ENCODE measurements at places on chromosomes 6 and 20.

DNA sequence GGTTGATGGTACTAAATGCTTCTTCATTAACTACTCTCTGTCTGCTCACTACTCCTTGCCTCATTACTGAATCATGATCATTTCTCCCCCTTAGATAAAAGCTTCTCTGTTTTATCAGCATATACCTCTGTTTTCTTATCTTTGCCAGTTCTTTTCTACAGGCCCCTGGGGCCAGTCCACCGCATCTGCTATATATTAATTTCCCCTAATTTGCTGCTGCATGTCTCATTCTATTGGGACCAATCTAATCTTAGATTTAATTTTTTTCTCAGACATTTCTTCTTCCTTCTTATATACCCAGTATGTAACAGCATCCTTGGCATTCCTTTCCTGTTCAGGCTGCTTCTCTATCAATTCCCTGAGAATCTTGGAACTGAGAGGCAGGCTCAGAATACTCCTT lies 51.2 kb downstream of the GRIK2 start:
- DNase-seq, result no peak

GRCh38 chr6:135030532-135031178 lies 24.0 kb downstream of the HBS1L start:
- DNase-seq, result no peak

DNA sequence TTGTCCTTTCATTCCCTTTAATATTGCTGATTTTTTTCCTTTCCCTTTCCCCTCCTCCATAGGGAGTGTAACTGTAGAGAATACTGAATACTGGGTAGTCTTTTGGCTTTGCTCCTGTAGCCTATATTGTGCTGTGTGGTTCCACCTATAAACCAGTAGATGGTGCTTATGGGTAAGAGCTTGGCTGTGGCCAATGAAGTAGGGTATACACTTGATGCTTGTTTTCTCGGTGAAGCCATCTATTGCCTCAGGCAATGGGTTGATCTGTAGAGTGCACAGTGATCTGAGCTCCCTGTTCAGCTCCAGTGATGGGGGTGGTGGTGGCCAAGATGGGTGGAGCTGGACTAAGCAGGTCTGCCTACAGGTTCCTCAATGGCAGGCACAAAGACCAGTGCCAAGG lies 203.3 kb upstream of the IMPG1 start:
- no peak for DNase-seq

- DNase-seq, result no peak
Measured at GRCh38 chr6:35016502-35017321, 124.4 kb downstream of the TCP11 start.

DNA sequence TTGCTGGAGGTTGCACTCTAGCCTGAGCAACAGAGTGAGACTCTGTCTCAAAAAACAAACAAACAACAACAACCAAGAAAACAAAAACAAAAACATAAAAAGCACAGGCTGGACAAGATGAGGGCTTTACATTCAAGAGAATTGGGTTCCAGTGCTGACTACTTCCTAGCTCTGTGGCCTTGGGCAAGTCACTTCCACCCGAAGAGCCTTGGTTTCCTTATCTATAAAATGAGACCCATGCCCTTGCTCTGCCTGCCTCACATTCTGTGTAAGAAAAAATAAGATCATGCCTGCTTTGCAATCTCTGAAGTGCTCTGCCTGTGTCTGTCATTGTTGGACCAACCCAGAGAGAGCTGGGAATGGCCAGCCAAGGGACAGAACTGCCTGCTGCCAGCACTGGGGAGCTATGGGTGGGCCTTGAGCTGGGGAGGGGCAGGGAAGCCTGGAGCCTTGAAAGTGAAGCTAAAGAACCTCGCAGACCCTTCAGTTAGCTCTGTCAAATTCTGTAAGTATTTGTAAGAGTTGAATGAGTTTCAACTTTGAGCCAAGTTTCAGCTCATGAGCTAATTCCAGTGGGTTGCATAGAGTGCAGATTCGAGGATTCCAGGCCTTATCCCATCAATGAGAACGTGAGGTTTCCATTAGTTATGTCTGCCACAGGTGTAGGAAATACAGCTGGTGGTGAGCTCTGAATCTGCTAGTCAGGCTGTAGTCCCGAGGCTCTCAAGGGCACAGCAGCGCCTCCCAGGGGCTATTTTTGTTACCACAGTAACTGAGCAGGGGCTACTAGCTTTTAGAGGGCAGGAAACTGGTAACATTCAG lies 93.2 kb downstream of the DLGAP4 start:
- DNase-seq, result no peak

DNA sequence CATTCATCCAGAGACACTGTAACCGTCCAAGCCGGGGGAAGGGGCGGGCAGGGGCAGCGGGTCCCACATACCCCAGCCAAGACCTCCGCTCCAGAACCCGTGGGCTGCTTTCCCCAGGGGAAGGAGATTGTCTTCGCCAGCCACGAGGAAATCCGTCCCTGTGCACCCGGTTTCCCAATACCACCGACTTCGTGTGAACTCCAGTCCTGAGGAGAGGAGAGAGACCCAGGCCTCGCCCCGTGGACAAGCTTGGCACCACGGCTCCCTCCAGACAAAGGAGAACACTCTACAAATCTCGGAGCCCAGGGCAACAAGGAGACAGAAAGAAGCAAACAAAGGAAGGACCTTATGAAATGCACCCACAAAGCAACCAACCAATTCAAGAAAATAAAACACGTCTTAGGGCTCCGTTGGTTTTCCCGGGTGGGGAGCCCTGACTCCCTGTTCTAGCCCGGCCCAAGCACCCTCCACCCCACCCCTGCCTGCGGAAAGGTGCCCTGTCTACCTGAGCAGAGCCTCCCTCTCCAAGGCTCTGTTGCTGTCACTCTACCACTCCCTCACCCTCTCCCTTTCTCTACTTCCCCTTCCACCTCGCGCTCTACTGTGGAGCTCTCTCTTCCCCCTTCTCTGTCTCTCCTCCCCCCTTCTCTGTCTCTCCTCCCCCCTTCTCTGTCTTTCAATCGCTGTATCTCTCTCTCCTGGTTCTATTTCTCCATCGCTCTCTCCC lies 1382.8 kb upstream of the DEFB115 start:
- no peak for DNase-seq

DNA sequence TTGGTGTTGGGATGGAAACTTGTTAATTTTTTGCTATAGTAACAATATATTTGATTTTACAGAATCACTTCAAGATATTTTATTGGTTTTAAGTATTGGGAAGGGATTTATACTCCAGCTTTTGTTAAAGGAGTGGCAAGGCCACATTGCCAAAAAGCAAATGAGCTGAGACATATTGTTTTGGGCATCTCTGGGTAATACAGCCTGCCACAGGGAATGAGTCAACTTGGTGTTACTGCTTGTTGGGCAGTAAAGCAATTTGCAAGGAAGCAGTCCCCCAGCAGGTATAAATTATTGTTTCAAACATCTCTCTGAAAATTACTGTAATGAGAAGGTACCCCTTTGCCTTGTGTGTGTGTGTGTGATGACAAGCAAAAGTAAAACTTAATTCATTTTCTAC lies 868.3 kb upstream of the FLRT3 start:
- DNase-seq, result no peak

DNA sequence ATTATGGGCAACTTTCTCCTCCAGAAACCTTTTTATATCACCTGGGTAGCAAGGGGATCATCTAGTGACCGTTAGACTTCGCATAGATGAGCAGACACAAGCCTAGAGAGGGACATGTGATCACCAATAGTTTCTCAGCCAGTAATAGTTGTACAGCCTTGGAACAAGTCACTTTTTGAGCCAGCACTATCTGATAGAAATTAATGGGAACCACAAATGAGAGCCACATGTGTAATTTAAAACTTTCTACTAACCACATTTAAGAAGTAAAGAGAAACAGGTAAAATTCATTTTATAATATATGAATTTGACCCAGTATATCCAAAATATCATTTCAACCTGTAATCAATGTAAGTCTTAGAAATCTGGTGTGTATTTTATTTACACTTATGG lies 592 bp upstream of the CTNNBL1 start:
- DNase-seq, result no peak

DNA sequence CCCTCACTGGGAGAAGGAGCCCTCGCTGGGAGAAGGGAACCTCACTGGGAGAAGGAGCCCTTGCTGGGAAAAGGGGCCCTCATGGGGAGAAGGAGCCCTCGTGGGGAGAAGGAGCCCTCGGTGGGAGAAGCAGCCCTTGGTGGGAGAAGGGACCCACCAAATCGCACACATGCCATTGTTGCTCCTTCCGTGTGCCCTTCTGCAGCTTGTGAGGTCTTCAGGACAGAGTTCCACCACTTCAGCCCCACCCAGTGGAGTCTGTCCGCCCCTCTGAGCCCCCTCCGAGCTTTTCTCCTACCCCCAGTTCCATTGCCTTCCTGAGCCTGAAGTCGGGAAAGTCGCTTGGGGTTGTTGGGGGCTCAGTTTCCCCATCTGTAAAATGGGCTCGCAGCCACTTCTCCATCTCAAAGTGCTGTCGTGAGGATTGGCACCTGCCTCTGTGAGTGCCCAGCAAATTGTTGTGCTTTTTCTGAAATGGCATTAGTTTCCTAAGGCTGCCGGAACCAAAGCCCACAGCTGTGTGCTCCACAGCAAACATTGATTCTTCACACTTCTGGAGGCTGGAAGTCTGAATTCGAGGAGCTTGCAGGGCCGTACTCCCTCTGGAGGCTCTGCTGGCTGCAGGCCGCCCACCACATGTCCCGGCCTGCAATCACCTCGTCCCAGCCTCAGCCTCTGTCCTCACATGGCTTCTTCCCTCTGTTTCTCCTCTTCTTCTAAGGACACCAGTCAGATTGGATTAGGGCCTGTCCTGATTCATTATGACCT lies 124.7 kb upstream of the PMEPA1 start:
- DNase-seq, result no peak

DNA sequence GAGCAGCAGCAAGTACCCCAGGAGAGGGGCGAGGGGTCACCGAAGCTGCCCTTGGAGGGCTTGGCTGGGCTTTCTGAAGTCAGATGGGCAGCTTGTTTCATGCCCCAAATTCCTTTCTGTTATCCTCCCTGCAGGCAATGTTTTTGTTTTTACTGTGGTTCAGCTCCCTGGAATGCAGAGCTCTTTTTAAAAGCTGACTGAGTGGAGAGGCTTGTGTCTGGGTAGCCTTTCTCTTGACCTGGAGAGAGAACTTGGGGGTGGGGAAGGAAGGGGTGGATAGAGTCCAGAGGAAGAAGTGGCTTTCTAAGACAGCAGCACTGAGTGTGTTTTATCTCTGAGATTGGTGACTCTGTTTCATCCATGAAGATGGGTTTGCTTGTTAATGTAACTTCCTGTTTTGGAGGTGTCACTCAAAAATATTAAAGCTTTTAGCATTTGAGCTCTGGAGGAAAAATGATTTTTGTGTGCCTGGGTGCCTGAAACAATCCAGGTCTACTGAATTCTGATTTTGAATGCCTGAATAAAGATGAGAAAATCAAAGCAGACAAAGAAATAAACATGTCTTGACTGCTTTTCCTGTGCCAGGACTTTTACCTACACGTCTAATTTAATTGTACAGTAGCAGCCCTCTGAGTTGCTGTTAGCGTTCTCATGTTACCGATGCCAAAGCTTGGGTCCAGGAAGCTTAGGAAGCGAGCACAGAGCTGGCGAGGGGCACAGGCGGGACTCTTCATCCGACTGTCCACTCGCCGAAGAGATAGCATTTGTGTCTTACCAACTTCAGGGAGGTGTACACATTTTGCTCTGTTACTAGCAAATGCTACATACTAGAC lies 78.2 kb upstream of the EEF1E1 start:
- DNase-seq, result no peak

DNA sequence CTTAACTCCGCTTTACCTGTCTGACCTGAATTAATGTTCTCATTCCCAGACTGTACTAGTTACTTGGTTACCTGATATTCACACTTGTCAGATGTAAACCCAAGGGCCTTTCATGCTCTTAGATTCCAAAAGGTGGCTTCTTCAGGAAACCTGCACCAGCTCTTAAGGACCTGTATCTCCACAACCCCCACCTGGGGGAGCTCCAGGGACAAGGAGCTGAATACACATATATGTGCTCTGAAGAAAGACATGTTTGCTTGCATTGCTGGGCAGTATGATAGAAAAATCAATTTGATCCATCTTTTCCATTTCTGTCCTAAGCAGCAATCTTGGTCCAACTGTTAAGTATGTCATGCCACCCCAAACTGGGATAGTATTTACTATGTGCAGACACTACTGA lies 64.8 kb upstream of the POU3F2 start:
- no peak for DNase-seq

- no peak for DNase-seq
Measured at GRCh38 chr6:150915880-150916265, 50.4 kb downstream of the MTHFD1L start.

DNA sequence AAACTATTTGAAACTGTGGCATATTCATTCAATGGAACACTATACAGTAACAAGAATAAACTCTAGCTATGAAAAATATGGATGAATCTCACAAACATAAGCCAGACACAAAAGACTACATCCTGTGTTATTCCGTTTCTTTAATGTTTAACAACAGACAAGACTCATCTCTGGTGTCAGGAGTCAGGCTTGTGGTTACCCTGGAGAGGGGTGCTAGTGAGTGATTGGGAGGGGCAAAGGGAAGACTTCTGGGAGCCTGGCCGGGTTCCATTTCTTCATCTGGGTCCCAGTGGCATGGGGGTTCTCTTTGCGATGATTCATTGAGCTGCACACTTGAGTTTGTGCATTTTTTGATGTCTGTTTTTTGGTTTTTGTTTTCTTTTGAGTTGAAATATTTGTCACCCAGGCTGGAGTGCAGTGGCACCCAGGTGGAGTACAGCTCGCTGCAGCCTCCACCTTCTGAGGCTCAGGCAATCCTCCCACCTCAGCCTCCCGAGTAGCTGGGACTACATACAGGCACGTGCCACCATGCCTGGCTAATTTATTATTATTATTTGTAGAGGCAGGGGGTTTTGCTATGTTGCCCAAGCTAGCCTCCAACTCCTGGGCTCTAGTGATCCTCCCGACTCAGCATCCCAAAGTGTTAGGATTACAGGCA lies 21.2 kb upstream of the TTPAL start:
- no peak for DNase-seq

GRCh38 chr20:21739682-21740081 lies 34.2 kb downstream of the PAX1 start:
- no peak for DNase-seq

GRCh38 chr20:47788741-47789080 lies 3.4 kb upstream of the SULF2 start:
- DNase-seq, result no peak

GRCh38 chr6:42163981-42164380 lies 9.2 kb upstream of the GUCA1A start:
- DNase-seq, result no peak

- no peak for DNase-seq
Measured at GRCh38 chr20:271069-271468, 13.5 kb downstream of the DEFB132 start.

GRCh38 chr6:30842754-30843610 lies 41.3 kb upstream of the DDR1 start:
- no peak for DNase-seq
